ENCODE measurements at places on chromosomes 2 and 18. TPM values are rescaled to one million over a fixed set of nuclear protein-coding genes. Genes with fewer than 3 reads are reported as not detected.

DNA sequence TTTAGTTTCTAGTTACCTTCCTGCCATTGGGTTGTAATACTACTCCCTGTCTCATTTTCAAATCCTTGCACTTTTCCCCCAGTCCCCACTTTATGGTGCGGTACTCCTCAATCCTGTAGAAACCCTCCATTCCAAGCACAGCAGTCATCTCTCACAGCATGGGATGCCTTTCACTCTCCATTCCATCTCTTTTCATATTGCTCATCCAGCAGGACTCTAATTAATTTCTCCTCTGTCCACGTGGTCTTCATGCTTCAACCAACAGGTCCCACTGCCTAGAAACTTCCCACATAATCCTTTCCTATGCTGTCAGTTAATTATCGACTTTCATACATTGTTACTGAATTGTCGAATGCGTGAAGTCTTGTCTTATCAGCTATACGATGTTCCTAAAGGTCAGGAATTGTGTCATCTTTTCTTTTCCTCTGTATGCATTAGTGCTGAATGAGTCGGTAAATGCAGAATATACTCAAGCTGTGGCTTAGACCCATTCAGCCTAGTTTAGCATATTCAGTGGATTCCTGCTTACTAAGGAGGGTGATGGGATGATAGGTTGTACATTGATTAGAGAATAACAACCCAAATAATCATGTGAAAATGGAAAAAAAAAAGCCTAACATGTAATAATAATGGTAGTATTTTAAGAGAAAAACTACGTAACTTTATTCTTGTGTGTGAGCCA lies 89.7 kb downstream of the CRIM1 start:
- no peak for DNase-seq

- DNase-seq = no peak
Observed at GRCh38 chr2:236025892-236026291, 142.3 kb downstream of the GBX2 start.

DNA sequence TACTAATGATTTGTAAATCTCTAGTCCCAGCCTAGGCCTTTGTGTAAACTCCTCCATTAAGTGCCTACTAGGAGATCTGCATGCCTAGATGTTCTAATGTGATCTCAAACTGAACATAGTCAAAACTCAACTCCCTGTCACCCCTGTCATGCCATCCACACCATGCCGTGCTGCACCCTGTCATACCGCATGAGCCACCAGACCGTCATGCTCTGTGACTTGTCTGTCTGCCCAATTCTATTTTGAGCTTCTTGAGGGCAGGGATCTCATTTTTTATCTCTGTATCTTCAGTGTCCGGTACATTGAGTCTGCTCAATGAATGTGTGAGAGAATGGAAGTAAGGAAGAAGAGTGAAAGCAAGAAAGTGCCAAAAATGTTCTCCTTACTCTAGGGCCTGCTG lies 35.5 kb downstream of the GREB1L start:
- no peak for DNase-seq

DNA sequence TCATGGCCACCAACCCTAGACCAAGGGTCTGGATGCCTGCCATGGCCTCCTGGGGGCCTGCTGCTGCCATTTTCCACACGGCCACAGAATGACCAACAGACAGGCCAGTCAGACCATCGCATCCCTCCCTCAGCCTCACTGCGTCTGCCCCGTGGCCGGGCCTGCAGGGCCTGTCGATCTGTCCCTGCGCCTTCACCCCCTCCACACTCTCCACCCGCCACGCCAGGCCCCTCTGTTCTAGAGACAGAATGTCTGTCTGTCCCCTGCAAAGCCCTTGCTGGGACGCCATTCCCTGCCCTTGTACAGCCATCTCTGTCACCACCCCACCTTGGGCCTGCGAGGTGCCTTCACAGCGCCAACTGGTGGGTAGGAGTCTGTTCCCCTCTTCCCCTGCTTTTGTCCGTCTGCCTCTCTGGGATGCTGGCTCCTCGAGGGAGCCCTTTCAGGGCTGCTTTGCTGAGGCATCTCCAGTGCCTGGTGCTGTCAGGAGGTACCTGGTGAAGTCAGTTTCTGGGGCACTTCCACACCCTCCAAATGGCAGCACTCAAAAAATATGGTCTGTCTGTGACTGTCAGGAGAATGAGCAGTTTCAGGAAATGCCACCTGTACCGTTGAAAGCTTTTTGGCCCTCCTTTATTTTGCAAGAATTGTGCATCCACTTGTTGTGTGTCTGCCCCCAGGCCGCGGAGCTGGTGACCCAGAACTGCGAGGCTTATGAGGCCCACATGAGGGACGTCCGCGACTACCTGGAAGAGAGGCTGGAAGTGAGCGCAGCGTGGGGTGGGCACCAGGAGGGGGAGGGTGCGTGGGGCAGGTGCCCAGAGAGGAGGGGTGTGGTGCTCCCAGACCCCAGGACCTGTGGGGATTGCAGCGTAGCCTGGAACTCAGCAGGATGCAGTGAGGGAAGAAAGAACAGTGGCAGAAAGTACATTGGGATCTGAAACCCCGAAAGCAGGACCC lies 6.7 kb upstream of the ESPNL start:
- no peak for DNase-seq

- DNase-seq = no peak
Observed at GRCh38 chr18:23950644-23951043, 63.9 kb upstream of the TTC39C start.

DNA sequence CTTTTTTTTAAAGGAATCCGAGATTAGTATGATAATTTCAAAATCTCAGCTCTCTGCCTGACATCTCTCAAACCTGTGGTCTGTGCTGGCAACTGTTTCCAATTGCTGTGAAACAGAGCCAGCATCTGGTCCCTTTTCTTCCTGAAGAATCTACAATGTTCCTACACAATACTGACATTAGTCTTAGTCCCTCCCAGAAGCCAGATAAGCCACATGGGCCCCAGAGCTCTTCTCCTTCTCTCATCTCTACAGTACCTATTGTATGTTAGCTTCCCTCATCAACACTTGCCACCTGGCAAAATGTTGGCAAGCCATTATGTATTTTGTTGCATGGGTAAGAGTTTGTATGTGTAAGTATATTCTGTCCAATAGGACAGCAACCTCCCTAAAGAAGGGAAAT lies 62.9 kb upstream of the CDKL4 start:
- DNase-seq = no peak

DNA sequence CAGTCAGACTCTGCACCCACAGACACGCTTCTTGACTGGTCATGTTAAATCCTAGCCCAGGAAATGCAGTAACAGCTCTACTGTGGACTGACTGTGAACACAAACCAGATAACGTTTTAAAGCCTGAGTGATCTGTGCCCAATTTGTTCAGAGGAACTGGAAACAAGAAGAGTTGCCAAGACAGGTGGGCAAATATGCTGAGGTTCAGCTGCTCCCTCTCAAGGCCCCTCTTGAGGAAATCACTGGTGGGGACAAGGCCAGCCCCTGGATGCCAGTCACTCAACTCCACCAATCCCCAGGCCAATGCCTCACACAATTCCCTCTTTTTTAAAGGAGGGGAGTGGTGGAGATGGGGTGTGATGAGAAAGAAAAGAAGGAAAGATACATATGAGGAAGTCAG lies 261.2 kb downstream of the ALK start:
- no peak for DNase-seq

- no peak for DNase-seq
Observed at GRCh38 chr2:62586981-62587380, 81.0 kb upstream of the TMEM17 start.

DNA sequence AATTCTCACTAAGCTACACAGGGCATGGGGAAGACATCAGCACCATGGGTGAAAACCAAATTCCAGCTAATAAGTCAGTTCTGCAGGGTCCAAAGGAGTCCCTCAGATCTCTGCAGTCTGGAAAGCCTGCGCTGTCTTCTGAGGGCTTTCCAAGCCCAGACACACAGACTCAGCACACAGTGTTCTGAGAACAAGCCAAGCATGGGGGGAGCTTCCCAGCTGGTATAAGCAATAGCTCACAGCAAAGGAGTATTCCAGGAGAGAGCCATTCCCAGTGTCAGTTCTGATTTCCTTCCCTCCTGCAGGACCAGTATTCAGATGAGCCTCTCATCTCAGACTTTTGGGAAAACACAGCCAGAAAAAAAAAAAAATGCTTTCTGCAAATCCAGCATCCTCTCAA lies 370.8 kb downstream of the TNS1 start:
- DNase-seq = no peak

DNA sequence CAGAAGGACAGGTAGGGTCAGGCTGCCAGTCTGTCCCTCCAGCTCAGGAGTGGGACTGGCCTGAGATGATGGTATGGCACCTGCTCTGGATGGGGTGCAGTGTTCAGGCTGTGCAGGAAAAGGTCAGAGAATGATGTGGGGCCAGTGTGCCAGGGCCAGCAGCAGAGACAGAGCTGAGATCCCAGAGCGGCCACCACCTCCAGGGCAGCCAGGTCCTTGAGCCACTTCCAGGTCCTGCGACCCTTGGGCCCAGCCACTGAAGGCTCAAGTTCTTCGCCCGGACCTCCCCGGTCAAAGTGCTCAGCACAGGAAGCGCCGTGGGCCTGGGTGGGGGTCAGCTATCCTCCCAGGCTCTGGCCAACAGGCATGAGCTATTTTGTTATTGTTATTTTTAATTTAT lies 12.1 kb upstream of the ARMC9 start:
- DNase-seq = no peak

- DNase-seq = no peak
Observed at GRCh38 chr18:46166261-46166970, 62.2 kb downstream of the HAUS1 start.

- DNase-seq = no peak
Observed at GRCh38 chr2:8028436-8028835, 653.4 kb upstream of the ID2 start.

DNA sequence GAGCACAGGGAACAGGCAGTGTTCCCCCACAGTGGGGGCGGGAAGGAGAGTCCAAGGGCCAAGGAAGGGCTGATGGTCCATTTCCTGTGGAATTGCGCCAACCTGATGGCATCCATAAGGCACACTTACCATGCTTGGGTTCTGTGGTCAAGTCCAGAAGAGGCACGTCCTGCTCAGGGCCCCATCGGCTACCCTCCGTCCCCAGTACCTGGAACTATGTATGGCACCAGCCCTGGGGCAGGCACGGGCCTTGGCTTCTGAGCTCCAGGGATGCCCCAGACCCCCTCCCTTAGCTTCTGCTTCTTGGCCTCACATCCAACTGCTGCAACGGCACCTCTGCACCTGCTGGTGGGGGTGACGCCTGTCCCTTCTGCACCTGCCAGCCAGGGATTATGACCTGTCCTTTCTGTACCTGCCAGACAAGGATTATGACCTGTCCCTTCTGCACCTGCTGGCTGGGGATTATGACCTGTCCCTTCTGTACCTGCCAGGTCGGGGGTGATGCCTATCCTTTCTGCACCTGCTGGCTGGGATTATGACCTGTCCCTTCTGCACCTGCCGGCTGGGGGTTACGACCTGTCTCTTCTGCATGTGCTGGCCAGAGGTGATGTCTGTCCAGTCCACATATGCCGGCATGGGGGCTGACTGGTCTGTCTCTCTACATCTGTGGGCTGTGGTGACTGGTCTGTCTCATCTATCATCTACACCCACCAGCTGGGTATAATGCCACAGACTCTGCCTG lies 45.4 kb upstream of the SNTG2 start:
- DNase-seq = no peak

DNA sequence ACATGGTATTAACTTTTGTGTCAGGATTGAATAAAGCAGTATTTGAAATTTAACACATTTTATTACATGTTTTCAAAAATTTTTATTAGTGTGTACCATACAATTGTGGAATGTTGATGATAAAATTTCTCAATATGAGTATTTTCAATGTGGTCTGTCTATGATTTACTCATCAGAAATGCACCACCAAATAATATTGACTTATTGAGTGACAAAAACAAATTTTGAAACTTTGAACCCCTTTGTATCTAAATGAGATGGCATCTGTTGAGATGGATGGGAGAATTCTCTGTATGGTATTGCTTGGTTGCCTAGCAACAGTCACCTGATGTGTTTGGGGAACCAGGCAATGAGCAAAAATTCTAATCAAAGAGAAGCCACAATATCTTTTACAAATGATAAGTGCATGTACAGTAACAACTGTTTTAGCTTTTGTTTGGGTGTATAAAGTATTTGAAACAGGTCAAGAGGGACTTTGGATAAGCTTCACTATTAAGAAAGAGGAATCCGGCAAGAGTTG lies 400.1 kb downstream of the CCDC85A start:
- no peak for DNase-seq

GRCh38 chr2:200156166-200156835 lies 150.2 kb upstream of the SPATS2L start:
- peak; percentile 5 for DNase-seq

- DNase-seq = no peak
Observed at GRCh38 chr2:17871639-17872038, 6.8 kb upstream of the KCNS3 start.

DNA sequence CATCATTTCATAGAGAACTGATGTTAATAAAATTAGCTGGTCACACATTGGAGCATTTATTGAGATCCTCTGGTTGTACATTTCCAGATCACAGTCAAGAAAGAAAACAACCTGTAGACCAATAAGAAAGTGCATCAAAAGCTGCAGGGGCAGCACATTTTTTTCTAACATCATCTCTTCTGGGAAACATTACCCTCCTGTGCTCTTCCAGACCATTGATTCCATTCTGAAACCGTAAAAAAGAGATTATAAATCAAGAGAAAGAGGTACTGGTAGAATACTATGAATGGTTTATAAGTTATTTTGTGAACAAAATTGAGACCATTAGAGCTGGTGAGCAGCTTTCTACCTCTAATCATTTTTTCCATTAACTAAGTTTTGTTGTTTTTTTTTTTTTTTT lies 1548.2 kb upstream of the CELF4 start:
- DNase-seq = no peak

- no peak for DNase-seq
Observed at GRCh38 chr2:72389447-72389846, 241.8 kb upstream of the CYP26B1 start.

DNA sequence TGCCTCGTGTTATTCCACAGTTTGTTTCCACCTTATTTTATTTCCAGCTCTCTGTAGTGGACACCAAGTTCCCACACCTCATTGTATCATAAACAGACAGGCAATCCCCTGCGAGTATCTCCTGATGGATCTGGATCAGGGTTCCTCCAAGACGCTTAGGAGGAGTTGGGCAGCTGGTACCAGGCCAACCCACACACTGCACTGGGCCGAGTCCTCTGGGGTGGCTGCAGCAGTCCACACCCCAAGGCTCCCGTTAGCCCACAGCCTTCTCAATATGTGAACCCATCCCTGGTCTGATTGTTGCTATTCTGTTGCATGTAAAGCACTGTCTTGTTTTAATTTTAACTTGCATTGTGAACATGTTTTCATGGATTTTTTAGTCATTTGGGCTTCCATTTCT lies 178.8 kb upstream of the RAB6C start:
- DNase-seq = no peak

DNA sequence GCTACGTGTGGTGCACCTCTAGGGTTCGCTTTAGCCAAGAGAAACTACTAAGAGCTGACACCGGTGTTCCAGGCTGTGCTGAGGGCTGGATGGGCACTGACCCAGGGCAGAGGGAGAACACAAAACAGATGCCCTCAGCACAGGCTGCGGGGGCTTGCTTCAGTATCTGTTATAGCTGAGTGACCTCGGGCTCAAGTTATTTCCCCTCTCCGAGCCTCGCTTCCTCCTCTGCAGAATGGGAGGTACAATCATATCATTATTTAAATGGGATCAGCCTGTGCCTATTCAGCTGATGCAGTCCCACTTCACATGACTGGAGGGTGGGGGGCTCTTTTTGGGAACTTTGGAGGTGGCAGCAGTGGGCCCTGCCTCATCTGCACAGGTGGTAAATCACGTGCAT lies 156.1 kb upstream of the APCDD1 start:
- DNase-seq = no peak

The ASXL3 gene
- total RNA-seq = 0.07 TPM

The PPP4R1 gene
- total RNA-seq = 162 TPM

The ACMSD gene
- total RNA-seq = not detected

The RDH14 gene
- 19.3 TPM for total RNA-seq

The TMEM17 gene
- total RNA-seq = 1.5 TPM

The VWA3B gene
- total RNA-seq = not detected

The ST8SIA3 gene
- total RNA-seq = not detected

The PDE1A gene
- total RNA-seq = 0.28 TPM

The GKN1 gene
- total RNA-seq = not detected
